Activated CD4-positive, alpha-beta T cell treated with anti-CD3 and anti-CD28 coated beads, Interleukin-2, amount 50 U/mL, for 48 hours (primary cell): ENCODE measurements at places on chromosomes 16 and 17.

GRCh38 chr16:14658063-14658462, 25.3 kb downstream of the BFAR start:
- DNase-seq = no peak

DNA sequence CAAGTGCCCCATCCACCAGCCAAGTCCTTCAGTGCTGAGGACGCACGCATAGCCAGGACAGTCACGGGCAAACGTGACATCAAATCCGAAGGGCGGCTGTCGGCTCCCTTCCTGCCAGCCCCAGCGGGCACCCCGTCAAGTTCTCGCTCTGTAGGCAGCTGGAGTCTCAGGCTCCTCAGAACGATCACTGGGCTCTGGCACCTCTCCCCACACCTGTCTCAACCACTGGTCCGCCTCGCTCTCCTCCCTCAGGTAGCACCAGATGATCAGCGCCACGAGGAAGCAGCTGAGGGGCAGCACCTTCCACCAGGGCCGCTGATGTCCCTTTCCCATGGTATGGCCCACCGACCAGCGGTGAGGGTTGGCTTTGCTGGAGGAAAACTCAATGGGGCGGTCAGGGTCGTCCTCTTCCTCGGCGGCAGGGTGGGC, 422 bp downstream of the UQCC4 start:
- DNase-seq = no peak

DNA sequence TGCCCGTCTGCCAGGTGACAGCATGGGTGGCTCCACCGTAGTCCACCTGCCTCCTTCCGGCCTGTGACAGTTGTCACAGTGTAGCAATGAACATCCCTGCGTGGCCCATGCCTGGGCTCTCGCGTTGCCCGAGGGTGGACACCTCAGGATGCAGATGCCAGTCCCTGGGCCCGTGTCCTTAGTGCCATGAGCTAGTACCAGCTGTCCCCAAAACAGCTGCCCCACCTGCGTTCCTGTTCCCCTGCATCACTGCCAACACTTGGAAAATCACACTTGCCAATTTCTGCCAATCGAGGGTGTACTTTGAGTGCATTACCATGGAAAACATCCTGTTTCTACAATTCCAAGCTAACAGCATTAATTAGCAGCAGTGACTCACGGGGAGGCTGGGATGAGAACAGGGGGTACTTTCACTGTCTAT, 9.0 kb upstream of the C16orf95 start:
- no peak for DNase-seq

GRCh38 chr16:46908540-46909372, 24.6 kb downstream of the GPT2 start:
- DNase-seq = peak; percentile 66

DNA sequence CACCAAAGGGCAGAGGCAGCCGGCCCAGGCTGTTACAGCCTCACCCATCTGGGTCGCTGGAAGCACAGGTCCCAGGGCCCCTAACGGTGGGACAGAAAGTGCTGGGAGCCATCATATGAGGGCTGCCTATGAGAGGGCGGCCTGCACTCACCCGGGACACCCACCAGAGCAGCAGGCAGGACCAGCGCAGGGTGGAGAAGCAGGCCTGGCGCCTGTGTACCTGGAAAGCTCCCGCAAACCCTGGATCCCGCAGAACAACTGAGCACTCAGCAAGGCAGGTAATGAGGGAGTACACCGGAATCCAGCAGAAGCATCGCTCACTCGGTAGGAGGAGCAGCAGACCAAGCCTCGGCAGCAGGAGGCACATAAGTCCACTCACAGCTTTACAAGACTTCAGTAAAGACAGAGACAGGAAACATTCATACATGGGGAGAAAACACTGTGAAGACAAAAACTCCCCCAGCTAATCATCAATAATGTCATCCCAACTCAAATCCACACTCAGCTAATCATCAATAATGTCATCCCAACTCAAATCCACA, 31.5 kb upstream of the C16orf95 start:
- DNase-seq = no peak

- no peak for DNase-seq
Observed at GRCh38 chr17:70138291-70138865, 31.0 kb upstream of the KCNJ2 start.

DNA sequence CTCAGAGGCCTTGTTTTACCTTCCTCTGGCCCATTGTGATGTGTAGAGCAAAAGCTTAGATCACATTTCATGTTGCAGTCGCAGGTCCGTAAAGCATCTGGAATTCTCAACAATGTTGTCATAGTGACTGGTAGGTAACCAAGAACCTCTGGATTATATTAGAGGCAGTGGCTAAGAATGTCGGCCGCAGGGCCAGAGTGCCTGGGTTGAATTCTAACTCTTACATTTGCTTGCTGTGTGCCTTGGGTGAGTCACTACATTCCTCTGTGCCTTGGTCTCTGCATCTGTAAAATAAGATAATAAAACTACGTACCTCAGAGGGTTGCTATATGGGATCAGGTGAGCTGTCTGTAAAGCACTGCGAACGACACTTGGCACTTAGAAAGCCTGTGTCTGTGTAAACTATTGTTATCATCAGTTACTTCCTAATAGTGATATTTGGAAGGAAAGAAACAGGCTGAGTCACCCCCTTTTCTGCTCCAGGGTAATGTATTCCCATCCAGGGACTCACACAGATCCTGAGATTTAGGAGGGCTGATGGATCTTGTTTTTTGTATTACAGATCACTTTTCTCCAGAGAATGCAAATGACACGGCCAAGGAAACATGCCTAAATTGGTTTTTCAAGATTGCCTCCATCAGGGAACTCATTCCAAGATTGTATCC, 52.2 kb downstream of the VPS35L start:
- no peak for DNase-seq

GRCh38 chr17:10261098-10261497, 62.7 kb upstream of the GAS7 start:
- no peak for DNase-seq

GRCh38 chr16:66204756-66205155, 161.7 kb upstream of the CDH5 start:
- no peak for DNase-seq

GRCh38 chr16:19700319-19700781, 17.7 kb downstream of the KNOP1 start:
- no peak for DNase-seq

GRCh38 chr16:3573146-3573815, 3.9 kb downstream of the NLRC3 start:
- no peak for DNase-seq

- DNase-seq = no peak
Observed at GRCh38 chr17:35176897-35177296, 17.3 kb downstream of the SLC35G3 start.

- no peak for DNase-seq
Observed at GRCh38 chr16:55832773-55833691, at the start of gene CES1. CES1 (minus strand) TSS chr16:55833096; CDS start chr16:55833055, 41 bp downstream.

- DNase-seq = peak; percentile 50
Observed at GRCh38 chr17:64599187-64599676, 62.9 kb downstream of the SMURF2 start.

DNA sequence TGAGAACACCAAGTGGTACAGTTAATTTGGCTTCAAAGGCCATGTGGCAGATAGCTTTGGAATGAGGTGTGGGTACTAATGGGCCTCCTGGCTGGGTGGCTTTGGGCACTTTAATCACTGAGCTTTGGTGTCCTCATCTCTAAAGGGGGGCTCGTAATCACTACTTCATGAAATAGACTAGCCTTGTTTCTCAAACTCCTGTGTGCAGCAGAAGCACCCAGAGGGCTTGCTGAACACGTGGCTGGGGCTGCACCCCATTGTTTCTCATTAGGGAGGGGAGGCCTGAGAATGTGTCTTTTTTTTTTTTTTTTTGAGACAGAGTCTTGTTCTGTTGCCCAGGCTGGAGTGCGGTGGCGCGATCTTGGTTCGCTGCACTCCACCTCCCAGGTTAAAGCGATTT, 5.8 kb downstream of the EPN2 start:
- DNase-seq = no peak

GRCh38 chr17:81324851-81325713, 30.0 kb upstream of the SLC38A10 start:
- DNase-seq = no peak

GRCh38 chr16:48426244-48427141, 41.3 kb upstream of the SIAH1 start:
- no peak for DNase-seq

DNA sequence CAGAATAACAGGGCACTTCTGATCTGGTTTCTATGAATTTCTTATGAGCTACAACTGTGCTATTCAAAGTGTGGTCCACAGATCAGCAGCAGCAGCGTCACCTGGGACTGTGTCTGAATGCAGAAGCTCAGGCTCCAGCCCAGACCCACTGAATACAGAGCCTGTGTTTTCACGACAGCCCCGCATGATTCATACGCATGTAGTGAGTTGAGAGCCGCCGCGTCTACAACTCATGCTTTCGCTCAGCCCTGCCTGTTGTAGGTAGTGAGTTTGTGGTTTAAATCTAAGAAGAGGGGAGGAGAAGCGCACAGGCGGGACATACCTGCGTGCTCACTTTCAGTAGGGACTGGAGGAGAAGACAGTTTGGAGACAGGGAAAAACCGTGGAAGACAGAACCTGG, 28.5 kb upstream of the ELAC2 start:
- DNase-seq = no peak

DNA sequence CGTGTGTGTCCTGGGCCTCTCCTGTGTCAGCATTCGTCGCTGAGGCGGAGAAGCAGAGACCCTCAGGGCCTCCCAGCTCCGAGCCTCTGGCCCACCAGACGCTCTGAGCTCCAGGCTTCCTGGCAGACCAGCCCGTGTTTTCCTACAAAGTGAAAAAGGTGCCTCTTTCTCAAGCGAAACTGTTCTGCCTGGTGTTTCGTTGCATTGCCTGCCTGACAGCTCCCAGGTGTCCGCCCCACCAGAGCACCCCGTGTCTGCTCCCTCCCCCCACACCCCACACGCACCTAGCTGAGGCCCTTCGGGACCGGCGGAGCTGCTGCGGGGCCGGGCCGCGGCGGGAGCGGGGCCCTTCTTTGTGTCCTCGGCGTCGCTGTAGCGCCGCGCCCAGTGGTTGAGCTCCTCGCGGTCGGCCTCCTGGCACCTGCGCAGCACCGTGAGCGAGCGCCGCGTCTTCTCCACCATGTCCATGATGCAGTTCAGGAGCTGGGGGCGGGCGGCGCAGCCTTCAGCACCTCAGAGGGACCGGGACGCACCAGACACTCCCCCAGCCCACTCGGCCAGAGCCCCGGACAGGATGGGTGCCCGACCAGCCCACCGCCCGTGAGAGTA, 14.7 kb upstream of the PABPN1L start:
- no peak for DNase-seq

DNA sequence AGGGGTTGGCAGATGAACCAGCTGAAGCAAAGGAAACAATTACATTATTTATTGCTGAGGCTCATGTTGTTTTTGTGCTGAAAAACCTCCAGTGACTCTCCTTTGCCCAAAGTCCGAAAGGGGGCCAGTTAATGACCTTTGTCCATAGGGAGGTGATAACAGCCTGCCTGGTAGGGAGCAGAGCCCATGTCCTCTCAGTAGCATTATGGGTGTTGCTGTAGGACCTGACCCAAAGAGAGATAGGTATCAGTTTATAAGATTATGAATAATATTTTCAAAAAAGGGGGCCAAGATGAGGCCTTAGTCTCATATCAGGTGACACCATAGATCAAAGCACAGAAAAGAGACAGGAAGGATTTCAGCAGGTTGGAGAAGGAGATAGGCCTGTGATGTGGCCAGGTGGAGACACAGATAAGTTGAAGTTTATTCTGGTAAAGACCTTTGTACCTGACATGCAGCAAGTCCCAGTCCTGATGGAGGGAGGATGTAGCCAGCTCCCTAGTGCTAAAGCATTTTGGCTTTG, 55.1 kb downstream of the CENPV start:
- DNase-seq = no peak

DNA sequence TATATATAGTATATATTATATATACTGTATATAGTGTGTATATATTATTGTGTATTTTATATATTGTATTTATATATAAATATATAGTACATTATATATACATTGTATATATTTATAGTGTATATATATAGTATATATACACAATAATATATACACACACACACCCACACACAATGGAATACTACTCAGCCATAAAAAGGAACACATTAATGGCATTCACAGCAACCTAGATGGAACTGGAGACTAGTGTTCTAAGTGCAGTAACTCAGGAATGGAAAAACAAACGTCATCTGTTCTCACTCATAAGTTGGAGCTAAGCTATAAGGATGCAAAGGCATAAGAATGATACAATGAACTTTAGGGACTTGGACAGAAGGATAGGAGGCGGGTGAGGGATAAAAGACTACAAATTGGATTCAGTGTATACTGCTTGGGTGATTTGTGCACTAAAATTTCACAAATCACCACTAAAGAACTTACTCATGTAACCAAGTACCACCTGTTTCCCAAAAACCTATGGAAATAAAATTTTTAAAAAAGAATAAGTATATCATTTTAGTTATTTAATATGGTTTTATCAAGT, 201.9 kb upstream of the CDH11 start:
- DNase-seq = no peak

- DNase-seq = peak; percentile 19
Observed at GRCh38 chr17:488993-489757, 136.6 kb upstream of the RPH3AL start.

DNA sequence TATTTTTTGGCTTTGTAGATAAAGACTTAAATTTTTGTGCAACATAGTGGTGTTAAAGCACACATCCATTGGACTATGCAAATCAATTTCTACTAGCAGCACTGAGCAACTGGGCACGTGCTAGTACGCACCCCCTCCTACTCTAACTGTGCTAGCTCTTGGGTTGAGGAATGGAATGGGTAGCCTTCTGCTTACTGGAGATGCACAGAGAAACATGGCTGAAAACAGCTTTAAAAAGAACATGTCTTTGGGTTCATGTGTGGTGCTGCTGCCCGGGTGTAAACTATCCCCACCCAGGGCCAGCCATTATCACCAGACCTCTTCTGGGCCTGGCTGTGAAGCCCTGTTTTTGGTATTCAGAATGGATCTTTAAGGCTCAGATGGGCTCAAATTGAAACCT, 7.3 kb downstream of the ESRP2 start:
- DNase-seq = no peak

- no peak for DNase-seq
Observed at GRCh38 chr16:73840728-73841127, 455.9 kb upstream of the PSMD7 start.

DNA sequence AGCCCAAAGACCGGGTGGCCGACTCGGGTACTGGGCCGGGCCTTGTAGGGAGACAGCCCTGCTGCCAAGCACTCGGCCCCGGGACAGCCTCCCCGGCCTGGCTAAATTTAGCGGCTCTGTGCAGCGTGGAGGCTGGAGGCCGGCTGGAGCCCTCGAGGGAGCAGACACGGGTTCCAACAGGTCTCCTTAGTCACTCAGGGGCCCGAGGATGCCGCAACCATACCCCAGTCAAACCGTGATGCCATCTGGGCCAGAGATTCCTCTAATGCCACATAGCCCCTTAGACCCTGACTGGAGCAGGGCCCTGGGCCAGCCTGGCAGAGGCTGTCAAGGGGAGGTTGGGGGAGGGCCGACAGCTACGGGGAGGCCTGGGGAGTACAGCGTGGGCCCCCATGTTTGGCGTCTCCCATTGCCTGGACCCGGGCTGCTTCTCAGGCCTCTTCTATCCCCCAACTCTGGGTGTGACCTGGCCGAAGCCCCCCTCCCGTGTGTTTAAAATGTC, 2.9 kb upstream of the P2RX1 start:
- no peak for DNase-seq
